ENCODE measurements at places on chromosomes 4 and X.
A peak's percentile ranks its signal among the peaks of the same experiment; 100 is the strongest.

DNA sequence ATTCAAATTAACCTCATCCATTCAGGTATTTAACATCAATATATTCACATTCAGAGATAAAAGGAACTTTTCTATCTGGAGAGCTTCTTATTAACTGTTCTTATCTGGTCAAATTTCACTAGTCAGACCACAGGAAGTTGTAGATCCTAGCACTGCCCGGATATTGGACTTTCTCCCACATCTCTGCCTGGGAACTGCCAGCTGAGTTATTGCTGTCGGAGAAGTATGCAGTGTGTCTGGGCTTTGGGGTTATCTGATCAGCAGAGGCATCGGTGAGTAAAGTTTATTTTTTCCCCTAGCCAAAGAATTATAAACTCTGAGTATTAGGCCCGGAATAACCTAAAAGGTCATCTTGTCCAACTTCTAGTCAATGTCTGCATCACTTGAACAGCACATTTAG lies 45.1 kb downstream of the OR13H1 start:
- DNase-seq, result no peak

- DNase-seq, result no peak
Observed at GRCh38 chr4:54400802-54401201, 171.7 kb downstream of the PDGFRA start.

GRCh38 chr4:18075823-18076433 lies 54.4 kb upstream of the LCORL start:
- DNase-seq, result peak; percentile 5

- DNase-seq, result no peak
Observed at GRCh38 chrX:155745792-155746191, 133.0 kb upstream of the TMLHE start.

- DNase-seq, result no peak
Observed at GRCh38 chr4:91099666-91100065, 972.5 kb downstream of the CCSER1 start.

- no peak for DNase-seq
Observed at GRCh38 chr4:38099908-38100407, 139.8 kb downstream of the PTTG2 start.

DNA sequence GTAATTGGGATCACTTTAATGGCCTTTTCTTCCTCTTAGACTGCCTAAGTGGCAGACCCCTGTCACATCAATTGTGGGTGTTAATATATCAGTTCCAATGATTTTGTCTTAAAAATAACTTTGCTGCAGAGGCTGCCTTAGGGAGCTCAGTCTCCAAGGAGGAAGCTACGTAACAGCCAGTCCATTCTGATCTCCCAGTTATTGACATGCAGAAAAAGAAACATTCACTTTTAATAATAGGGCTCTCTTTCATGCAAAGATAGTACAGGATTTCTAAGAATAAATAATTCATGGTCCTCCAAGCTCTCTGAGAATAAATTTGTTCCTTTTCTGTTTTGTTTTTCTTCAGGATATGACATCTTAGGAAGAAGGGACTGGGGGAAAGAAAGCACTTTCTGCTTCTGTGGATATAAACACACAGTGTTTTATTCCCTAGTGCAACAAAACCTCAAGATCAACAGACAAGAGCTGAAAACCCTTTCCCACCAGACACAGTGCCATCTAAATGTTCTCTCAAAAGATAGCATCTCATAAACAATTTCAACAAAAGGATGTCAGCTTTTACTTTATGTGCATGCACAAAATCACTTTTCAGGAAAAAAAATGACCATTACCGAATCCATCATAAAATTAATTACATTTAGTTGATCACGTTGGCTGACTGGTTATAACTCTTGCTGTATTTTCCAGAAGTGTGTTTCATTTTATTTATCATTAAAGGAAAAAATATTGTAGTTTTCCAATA lies 372.4 kb upstream of the SLC7A11 start:
- no peak for DNase-seq

GRCh38 chr4:68717999-68718398 lies 47.5 kb upstream of the UGT2B15 start:
- no peak for DNase-seq

GRCh38 chrX:153861733-153862310 lies 24.2 kb downstream of the L1CAM start:
- DNase-seq, result no peak

DNA sequence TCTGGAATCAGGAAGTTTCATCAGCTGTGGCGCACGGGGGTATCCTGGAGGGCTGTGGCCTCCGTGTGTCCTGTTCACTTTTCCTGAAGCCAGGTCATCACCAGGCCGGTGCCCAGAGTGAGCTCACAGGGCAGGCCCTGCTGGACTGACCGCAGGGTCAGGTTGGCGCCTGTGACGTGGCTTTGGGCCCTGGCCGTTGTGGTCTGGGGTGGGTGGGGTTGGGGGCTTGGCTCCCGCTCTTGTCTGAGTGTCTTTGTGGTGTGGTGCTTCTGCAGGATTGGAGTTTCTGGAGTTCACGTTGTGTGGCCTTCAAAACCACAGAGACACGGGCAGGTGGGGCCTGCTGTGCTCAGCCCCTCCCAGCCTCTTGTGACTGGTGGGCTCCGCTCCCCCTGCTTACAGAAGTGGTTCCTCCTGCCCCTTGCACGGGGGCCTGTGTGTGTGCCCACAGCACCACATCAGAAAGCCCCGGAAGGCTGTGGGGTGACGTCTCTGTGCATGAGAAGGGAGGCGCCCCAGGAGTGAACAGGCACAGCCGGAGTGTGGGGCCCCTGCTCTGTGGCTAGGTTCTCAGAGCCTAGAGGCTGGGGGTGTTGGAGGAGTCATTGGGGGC lies 9.5 kb downstream of the RGS12 start:
- DNase-seq, result peak; percentile 44

DNA sequence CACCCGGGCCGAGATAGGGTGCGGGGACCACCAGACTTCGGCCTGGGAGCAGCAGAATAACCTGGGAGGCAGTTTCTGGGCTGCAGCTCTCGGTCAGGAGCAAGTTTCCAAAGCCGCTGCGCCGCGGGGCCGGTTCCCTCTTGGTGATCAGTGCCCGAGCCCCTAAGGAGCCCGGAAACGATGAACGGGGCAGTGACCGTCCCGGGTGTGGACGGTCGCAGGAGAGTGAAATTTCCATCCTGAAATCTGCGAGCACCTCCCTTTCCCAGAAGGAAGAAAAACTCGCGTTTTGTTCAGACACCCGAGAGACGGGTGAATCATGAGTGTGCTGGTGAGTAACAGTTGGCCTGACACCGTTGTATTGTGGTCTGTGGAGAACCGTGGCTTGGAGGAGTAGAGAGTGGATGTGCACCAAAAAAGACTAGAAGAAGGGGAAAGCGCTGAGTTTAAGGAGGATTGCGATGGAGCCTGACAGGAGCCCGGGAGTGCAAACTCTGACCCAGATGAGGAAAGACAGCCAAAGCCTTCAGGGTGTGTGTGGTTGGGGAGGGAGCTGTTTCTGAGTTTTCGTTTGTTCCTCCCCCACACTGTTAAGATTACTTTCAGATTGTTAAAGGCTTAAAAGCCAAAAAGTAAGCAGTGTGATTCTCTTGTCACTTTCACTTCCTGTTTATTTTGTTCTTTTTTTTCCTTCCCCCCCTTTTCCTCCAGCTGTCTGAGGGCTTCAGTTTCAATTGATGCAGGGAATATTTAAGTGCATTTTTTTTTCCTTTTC lies 828 bp downstream of the MCUB start:
- peak; percentile 65 for DNase-seq

- DNase-seq, result no peak
Observed at GRCh38 chr4:176775338-176775737, 17.4 kb downstream of the VEGFC start.

- DNase-seq, result no peak
Observed at GRCh38 chr4:32427566-32427965, 1707.4 kb downstream of the PCDH7 start.

- no peak for DNase-seq
Observed at GRCh38 chrX:56788229-56788628, 59.2 kb downstream of the NBDY start.

DNA sequence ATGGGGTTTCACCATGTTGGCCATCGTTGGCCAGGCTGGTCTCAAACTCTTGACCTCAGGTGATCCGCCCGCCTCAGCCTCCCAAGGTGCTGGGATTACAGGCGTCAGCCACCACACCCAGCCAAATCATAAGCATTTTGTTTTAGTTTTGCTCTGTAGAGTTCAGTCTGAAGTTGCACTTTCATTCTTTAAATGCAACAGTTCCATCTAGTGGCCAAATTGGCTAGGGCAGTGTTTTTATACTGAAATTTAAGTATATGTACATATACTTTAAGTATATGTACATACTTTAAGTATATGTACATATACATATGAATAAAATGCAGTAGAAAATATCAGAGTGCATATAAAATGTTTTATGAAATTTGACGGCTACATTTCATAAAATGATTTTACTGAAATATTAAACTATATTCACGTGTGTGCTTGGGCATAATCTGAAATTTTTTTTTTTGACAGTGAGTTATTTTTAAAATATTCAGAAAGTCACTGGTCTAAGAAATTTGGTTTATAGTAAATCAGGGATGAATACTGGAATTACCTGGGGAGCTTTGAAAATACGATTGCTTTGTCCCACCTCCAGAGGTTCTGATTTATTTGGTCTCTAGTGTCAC lies 145.5 kb downstream of the NWD2 start:
- no peak for DNase-seq

GRCh38 chr4:41590591-41590990 lies 52.6 kb downstream of the LIMCH1 start:
- no peak for DNase-seq

DNA sequence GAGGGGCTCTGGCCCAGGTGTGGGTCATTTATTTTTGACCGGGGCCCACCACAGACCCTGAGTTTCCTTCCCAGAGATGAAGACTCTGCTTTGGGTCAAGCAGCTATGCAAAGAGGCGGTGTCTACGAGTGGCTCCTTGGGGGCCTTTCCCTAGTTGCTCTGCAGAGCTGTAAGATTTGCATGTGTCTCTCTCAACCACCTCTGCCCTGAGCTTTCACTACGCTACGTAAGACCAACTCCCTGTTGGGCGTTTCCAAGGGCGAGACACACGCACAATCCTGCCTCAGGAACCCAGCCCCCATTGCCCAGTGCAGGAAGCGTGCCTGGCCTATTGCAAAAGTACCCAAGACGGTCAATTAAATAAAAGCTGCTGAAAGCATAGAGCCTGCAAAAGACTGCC lies 10.0 kb upstream of the ANOS1 start:
- DNase-seq, result no peak

GRCh38 chr4:138310991-138311390 lies 68.8 kb upstream of the SLC7A11 start:
- DNase-seq, result no peak

GRCh38 chrX:11678158-11678557 lies 12.4 kb upstream of the ARHGAP6 start:
- DNase-seq, result no peak

DNA sequence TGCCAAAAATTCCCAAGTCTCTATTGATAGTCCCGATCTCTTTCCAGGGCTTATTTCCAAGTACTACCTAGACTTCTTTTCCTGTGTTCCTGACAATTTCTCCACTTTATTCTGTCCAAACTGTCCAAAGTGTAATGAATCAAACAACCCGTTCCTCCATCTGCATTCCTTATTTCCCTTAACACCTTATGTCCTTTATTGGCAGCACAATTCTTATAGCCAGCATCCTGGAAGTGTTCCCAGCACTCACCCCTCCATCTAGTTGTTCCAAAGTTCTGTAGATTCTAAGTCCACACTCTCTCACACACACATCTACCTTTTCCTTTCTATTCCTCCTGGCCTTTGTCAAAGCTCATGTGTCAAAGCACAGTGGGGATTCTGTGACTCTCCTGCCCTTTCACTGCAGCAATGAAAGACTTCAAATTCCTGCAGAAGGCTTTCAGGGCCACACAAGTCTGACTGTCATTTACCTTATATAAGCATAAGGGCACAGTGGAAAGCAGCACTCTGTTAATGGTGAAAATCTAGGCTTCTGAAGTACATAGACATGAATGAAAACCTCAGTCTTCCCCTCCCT lies 22.1 kb downstream of the LIMCH1 start:
- DNase-seq, result no peak

DNA sequence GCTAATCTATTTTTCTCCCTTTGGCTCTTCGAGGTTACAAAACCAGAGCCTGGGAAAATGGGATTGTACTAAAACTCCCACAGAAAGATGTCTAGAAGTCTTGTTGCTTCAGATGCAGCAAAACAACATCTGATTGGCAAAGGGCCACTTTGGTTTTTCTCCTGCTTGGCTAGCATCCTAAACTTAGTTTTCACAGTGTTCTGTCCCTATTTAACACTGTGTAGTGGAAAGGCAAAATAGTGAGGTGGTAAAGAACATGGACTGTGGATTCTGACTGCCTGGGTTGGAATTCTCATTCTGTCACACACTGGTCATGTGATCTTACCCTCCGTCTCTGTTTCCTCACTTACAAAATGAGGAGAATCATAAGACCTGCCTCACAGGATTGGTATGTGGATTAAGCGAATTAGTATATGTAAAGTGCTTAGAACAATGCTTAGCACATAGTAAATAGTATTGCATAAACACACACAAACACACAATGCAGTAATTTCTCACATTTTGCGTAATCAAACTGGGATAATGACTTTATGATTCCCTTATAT lies 23.5 kb downstream of the TIGD2 start:
- DNase-seq, result no peak

DNA sequence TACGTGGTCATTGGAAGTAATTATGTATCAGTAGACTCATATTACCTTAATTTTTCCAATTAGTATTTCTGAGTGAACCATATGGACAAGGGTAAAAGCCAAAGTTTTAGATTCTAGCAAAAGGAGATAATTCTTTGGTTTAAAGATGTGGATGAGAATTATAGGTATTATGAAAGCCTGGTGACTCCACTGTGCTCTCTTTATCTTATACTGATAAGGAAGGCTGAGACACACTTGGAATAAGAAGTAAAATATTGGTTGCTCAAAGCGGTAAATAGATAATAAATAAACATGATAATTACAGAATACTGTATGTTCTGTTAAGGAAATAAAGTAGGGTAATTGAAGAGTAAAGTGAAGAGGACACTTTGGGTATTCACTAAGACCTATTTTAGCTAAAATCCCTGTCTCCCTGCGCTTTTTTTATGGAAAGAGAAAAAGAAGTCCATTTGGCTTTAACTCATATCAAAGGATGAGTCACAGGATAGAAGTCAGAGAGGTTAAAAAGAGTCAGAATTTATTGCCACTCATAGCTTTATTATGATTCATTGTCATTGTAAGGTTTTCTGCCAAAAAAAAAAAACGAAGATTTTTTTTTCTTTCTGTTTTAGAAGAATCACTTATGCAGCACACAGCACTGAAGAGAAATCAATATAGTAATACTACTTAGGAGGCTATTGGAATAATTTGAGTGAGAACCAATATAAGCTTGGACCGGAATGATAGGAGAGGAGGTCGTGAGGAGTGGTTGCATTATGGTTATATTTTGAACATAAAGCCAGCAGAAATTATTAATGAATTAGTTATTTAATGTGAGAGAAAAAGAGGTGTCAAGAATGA lies 2463.1 kb downstream of the ARAP2 start:
- no peak for DNase-seq

GRCh38 chr4:3451956-3452355 lies 10.2 kb downstream of the HGFAC start:
- DNase-seq, result no peak

- no peak for DNase-seq
Observed at GRCh38 chrX:111868726-111869638, 7.0 kb upstream of the TRPC5OS start.

- DNase-seq, result no peak
Observed at GRCh38 chr4:37674439-37674838, 11.7 kb downstream of the RELL1 start.

GRCh38 chr4:142719854-142720541 lies 126.1 kb downstream of the INPP4B start:
- no peak for DNase-seq

GRCh38 chr4:101184668-101185067 lies 162.7 kb downstream of the PPP3CA start:
- DNase-seq, result no peak
